Glutamatergic neuron (in vitro differentiated cells): ENCODE measurements at places on chromosomes 6 and 20. TPM values are rescaled to one million over a fixed set of nuclear protein-coding genes. Genes with fewer than 3 reads are reported as not detected.

DNA sequence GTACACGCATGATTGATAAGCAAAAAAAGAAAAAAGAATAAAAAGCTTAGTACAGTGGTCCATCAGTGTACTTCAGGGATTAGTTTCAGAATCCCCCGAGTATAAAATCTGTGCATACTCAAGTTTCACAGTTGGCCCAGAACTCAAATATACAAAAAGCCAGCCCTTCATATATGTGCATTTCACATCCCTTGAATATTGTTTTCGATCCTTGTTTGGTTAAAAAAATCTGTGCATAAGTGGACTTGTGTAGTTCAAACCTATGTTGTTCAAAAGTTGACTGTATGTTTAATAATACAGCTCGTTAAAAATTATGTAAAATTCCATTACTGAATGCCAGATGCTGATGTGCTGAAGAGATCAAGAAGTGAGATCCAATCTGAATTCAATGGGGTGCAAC is 54.2 kb downstream of the LHFPL5 start:
- no peak for DNase-seq

DNA sequence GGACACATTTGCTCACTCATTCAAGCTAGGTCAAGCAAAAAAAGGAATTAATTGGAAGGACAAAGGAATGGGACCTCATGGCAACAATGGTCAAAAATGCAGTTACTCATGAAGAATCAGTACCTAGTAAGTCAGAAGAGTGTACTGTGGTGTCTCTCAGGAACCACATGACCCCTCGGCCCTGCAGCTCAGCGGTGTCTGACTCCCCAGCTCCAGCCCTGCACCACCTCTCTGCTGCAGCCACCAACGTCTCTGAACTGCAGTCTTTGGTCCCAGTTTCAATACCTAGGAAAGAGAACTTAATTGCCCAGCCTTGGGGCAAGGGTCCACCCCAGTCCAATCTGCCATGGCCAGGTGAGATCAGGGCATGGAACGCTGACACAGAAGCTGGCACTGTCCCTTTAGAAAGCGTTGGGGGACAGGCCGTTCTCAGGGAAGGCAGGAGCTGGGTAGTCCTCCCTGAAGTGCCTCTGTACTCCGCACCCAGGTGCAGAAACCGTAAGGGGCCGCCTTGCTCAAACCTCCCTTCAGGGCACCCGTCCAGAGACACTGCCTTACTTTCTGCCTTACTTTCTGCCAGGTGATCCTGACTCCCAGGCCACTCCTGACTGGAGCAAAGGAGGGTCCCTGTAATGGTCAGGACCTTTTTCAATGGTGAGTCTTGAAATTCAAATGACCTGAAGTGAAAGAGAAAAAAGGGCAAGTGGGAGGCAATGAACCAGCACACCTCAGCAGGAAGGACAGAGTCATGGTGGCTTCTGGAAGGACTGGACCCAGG is 13.2 kb upstream of the NELFCD start:
- DNase-seq: no peak

DNA sequence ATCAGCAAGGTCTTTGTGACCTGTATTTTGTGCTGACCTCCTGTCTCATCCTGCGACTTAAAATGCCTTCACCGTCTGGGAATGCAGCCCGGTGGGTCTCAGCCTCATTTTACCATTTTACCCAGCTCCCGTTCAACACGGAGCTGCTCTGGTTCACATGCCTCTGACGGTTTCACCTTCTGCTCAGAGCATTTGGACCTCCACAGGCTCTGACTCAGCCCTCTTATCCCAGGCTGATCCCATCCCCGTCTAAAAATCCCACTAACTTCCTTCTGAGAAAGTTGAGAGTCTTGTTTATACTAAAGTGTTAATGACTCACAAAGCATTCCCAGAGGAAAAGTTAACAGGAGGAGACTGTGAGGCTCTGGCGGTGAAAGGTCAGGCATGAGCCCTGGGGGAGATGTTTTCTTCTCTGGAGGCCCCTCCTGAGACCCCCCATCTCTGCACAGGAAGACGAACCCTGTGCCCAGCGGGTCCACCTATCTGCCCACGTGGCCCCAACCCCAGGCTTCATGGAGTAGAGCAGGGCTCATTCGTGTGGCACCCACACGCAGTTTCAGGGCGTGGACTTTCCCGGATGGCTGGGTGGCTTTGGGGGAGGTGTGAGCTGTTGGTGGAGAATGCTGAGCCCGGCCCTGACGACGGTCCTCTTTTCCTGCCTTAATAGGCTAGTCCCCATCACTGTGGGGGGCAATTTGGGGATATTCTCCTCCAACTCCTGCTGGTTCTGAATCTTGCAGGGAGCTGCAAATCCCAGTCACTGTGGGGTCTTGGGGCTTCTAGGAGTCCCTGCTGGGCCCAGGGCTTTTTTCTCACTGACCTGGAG is 3.3 kb upstream of the BIRC7 start:
- DNase-seq: no peak

DNA sequence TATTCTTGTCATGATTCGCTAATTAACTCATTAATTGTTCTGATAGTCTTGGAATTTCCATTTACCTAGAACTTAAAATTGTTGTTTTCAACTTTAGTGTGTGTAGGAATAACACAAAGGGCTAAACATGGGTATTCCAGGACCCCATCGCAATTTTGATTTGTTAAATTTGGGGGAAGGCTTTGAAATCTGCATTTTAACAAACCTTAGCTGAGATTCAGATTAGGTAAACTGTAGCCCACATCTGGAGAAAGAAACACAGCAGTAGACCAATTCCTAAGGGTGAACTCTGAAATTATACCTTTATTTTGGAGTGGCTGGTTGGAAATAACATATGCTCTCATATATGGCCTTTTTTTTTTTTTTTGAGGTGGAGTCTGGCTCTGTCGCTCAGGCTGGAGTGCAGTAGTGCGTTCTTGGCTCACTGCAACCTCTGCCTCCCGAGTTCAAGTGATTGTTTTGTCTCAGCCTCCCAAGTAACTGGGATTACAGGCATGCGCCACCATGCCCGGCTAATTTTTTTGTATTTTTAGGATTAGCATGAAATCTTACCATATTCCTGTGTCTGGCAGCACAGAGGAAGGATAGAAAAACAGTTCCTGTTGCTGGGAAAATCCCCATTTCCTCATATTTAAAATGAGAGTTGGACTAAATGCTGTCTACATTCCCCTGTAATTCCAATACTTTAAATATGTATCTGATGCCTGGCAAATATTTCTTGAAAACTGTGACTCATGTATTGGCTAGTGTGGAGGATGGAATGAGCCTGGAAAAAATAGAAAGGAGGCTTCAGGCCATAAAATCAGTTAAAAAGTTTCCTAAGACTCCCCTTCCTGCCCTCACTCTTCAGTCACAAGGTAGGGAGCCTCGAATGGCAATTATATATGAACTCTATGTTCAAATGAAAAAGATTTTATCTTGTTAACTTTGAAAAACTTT is 96.7 kb upstream of the FAM184A start:
- no peak for DNase-seq

GRCh38 chr6:101689156-101689555 is 295.6 kb downstream of the GRIK2 start:
- no peak for DNase-seq

DNA sequence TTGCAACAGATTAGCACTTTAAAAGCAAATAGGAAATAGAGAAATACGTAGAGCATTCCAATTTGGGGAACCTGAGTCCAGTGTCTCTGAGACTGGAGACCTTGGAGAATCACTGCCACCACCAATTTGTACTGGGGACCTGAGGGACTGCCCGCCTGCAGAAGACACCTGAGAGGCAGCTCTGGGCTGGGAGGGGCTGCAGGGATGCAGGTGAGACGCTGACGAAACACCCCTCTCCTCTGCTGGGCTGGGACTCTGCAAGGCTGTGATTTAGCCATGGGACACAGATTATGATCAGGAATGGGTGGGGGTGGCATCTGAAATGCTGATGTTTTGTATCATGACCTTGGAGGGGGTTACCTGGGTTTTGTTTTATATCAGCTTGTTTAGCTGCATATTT is 7.0 kb upstream of the APMAP start:
- DNase-seq: no peak

- no peak for DNase-seq
Observed at GRCh38 chr20:15252304-15252703, 914.9 kb upstream of the FLRT3 start.

GGTLC1 gene
- total RNA-seq: not detected

LSM14B gene
- 73.6 TPM for total RNA-seq

ZNF512B gene
- total RNA-seq: 32.2 TPM
